Prostate gland (tissue), 2 donors: ENCODE measurements at places on chromosomes 16 and 17. TPM values are rescaled to one million over a fixed set of nuclear protein-coding genes. Genes with fewer than 3 reads are reported as not detected.

GRCh38 chr16:49492896-49493626, 119.5 kb downstream of the C16orf78 start:
- no peak for DNase-seq

DNA sequence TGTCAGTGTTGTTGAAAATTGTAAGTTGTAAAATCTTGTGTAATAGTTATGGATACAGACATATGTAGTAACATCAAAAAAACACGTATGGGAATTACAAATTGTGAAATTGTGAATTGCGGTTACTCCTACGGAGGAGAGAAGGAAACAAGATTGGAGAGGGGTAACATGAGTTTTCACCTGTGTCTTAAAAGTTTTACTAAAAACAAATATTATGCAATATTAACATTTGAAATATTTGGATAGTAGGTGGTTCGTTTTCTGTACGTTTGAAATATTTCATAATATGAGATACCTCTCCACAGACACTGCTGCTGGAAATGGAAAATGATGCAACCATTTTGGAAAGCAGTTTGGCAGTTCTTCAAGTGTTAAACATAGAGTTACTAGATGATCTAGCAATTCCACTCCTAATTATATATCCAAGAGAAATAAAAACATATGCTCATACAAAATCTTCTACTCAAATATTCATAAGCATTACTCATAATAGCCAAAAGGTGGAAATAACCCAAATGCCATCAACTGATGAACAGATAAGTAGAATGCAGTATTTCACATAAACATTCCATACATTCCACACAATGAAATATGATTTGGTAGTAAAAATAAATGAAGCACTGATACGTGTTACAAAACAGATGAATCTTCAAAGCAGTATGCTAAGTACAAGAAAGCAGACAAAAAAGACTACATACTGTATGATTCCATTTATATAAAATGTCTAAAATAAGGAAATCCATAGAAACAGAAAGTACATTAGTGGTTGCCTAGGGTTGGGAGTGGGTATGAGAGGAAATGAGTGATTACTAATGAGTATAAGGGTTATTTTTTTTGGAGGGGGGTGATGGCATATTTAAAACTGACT, 40.7 kb upstream of the ABCA10 start:
- DNase-seq = no peak

DNA sequence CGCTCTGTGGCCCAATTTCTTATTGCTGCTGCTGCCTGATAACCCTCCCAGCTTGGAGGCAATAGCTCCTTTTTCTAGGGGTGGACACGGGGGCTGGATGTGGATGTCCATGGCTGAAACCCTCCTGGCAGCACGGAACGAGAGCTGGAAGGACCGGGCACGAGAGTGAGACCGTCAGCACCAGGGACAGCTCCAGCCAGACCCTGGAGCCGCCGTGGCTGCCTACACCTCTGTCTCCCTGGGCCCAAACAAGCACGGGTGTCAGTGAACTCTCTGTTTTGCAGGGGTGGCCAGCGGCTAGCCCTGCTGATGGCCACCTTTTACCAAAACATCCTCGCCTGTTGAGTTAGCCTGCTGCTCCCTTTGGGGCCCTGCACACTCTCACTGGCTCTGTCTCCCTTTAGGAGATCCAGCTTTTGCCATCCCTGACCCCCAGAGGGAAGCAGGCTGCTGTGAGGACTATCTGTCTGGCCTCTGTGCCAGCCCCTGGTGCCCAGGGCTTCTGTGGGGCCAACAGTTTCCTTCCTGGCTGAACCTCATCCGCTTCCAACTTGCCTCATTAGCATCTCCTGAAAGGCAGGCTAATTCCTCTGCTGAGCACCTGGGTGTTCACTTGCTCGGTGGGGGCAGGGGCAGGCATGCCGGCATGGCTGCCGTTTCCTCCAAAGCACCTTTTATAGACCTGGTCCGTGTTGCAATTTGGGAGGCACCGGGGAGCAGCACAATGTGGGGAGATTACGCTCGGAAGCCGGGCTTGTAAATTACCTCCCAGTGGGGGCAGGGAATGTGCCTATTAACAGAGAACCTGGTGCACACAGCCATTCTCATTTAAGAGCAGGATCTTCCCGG, 118.1 kb downstream of the ENGASE start:
- peak; percentile 8 for DNase-seq

GRAPL gene
- 4.3 TPM for total RNA-seq

LIG3 gene
- 54.0 TPM for total RNA-seq

KRT33A gene
- not detected for total RNA-seq
